ENCODE measurements at places on chromosomes 16 and 17.

DNA sequence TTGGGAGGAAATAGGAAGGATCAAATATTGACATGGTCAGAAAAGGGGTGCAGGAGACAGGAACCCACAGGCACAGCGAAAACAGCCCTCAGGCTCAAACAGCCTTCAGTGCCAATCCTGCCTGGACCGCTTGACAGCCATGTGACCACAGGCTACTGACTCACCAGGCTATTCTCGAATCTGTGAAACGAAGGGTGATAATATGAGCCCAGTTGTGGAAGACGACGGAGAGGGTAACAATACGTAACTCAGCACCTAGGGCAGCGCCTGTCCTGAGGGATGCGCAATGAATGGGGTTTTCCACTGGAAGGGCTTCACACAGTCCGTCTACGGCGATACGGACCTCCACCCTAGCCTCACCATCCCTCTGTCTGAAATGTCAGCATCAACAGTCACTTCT is 117.3 kb upstream of the RCVRN start:
- no peak for DNase-seq

GRCh38 chr17:64097196-64097936 is 32.6 kb downstream of the ERN1 start:
- no peak for DNase-seq

- DNase-seq: peak; percentile 44
Observed at GRCh38 chr17:38561416-38562214, 44.1 kb downstream of the SRCIN1 start.

DNA sequence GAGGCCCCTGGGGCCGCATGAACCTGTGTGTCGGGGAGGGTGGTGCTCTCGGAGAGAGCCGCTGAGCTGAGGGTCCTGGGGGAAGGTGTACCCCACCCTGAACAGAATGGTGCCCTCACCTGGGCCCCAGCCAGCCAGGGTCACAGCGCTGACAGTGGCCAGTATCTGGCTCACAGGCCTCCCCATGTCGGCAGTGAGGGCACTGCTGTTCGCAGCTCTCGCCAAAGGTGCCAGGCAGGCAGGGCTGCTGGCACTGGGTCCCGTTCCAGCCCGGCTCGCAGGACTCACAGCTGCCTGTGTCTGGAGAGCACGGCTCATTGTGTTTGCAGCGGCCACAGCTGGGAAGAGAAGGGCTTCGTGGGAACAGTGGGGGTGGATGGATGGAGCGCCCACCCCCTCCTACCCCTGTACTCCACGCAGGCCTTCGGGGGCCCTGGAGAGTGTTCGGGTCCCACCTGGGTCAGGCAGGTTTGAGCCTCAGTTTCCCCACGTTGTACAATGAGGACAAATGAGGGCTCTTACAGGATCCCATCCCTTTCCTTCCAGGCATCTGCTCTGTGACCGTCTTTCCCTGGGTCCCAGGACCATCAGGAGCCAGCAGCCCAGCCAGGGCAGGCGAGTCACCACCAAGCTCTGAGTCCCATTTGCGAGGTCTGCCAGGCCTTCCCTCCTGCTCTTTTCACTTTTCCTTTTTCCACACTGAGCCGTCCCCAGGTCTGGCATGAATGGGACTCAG is 5.0 kb downstream of the SCARF1 start:
- no peak for DNase-seq

DNA sequence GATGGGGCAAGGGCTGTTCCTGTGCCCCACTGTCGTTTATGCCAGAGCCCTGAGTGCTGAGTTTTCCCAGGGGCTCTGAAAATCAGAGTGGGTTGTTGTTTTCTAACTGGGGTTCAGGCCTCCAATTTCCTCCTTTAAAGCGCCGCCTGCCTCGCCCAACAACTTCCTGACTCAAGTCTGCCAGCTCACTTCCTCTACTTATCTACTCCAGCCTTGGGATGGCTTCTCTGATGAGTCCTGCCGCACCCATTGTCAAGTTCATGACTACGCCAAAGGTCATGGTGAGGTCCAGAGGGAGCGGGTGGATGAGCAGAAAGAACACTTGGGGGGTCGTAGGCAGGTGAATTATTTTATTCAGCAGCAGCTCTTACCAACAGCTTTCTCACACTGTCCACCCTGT is 104.7 kb downstream of the UTP18 start:
- no peak for DNase-seq

- no peak for DNase-seq
Observed at GRCh38 chr16:1949507-1949906, 5.0 kb downstream of the RPL3L start.

DNA sequence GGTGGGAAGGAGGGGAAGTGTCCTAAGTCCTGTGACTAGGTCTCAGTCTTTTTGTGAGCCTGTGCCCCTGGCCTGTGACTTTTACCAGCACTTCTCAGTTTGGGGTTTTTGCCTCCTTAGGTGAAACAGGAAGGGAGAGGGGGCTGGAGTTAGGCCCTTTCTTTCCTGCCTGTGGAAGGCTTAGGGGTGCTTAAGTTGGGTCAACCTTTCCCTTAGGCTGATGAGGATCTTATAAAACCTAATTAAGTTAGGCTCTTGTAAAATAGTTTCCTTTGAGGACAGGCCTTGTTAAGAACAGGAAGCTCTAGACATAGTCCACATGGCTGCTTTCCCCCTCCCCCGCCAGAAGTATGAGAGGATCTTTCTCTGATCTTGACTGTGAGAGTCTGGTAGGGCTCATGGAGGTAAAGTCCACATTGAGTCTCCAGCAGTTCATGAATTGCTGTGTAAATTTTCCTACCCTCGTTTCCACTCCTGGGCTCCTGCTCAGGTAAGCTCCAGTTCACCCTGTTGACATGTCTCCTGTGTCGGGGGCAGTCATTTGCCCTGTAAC is 17.0 kb upstream of the DNASE1 start:
- peak; percentile 53 for DNase-seq

GRCh38 chr16:35725949-35726348 is 2266.5 kb downstream of the TP53TG3F start:
- no peak for DNase-seq

- no peak for DNase-seq
Observed at GRCh38 chr16:66070140-66070917, 296.2 kb upstream of the CDH5 start.
